ENCODE measurements at places on chromosomes 3 and 15.

- no peak for DNase-seq
Observed at GRCh38 chr3:125143538-125143937, 69.0 kb downstream of the SLC12A8 start.

GRCh38 chr3:35498506-35499210 is 140.7 kb upstream of the ARPP21 start:
- no peak for DNase-seq

DNA sequence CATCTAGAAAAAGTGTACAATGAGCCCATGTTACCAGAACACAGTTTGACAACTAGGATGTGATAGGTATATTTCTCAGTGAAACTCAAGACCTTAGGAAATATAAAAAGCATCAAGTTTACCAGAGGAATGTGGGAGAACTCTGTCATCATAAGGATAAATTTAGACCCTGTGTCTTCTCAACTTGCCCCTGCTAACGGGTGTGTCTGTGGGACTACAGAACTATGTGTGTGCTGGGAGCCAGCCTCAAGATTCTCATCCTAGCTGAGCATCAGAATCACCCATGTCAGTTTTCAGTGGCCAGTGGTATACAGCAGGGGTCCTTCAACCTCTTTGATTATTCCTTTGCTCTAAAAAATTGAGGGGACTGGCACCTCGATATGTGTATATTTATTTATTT is 393.3 kb downstream of the PLCL2 start:
- DNase-seq, result no peak

GRCh38 chr3:181752202-181752671 is 40.5 kb downstream of the SOX2 start:
- DNase-seq, result no peak

- peak; percentile 82 for DNase-seq
Observed at GRCh38 chr15:84749111-84749991, 959 bp downstream of the ZNF592 start.

GRCh38 chr15:41892621-41893421 is 1.0 kb downstream of the SPTBN5 start:
- no peak for DNase-seq

DNA sequence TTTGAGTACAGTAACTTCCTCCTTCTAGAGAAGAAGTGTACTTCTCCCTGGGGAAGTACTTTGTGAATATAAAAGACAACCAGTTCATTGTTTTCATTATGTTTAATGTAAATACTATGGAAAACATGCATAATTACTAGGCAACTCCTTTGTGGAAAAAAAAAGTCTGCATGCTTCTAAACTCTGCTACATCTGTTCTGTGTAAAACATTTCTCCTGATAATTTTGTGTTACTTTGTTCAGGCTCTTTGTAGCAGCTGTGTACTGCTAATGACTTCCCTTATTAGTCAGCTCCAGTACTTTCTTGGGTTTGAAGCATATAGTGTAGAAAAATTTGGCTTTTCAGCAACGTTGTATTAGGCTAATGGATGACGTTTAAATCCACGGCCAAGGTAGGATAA is 111.6 kb downstream of the FEZF2 start:
- DNase-seq, result no peak

GRCh38 chr15:28975766-28976179 is 90.0 kb downstream of the APBA2 start:
- DNase-seq, result peak; percentile 69

- no peak for DNase-seq
Observed at GRCh38 chr3:72009851-72010443, 225.0 kb upstream of the PROK2 start.

- no peak for DNase-seq
Observed at GRCh38 chr3:143380449-143380848, 260.9 kb downstream of the CHST2 start.

DNA sequence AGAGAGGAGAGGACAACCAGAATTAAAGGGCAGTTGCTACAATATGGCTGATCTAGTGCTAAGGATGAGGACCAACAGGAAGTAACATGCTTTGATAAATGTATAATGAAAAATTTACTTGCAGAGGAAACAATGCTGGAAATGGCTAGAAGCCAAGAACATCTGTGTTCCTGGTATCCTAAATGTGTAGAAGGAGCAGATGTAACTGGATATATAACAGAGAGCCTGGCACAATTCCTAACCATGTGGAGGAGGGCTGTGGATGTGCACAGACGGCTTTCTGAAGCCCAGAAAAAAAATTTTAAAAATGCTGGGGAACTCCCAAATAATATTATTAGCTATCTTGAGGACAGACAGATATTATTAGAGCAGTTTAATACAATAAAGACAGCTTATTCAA is 159.4 kb upstream of the GBE1 start:
- no peak for DNase-seq

GRCh38 chr15:65028338-65028737 is 1.1 kb downstream of the MTFMT start:
- no peak for DNase-seq

- DNase-seq, result no peak
Observed at GRCh38 chr3:193897288-193897687, 238.7 kb upstream of the HES1 start.

DNA sequence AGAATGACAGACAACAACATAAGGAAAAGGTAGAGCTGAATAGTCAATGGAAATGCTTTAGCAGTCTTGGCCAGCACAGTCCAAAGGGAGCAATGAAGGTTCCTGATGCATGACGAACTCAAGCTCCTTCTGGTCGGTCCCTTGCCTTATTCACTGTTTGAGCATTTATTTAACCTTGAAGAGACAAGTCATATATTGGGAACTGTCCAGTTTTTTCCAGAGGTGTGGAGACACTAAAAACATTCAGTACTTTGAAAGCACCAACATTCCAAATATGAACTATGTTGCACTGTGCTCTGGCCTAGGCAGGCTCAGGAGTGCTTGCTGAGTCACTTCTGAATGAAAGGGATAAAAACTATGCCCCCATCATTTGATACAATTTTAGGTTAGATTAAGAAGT is 384.8 kb downstream of the MECOM start:
- DNase-seq, result no peak

GRCh38 chr15:39845582-39845981 is 62.9 kb upstream of the FSIP1 start:
- no peak for DNase-seq

- DNase-seq, result no peak
Observed at GRCh38 chr3:19399356-19399755, 251.0 kb downstream of the KCNH8 start.

DNA sequence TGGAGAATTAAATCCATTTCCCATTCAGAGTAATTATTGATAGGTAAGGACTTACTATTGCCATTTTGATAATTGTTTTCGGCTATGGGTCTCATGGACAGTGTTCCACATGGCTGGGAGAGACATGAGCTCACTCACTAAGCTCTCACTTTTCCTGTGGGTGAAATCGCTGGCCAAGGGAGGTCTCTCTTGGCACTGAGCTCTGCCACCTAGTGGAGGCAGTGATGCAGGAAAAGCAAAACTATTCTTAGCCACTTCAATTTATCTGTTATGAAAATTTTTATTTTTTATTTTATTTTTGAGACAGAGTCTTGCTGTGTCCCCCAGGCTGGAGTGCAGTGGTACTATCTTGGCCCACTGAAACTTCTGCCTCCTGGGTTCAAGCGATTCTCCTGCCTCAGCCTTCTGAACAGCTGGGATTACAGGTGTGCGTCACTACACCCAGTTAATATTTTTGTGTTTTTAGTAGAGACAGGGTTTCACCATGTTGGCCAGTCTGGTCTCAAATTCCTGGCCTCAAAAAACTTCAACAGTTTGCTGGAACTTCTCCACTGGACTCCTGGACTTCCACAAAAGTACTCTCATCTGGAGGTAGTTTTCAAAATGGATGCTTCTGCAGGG is 4.7 kb upstream of the RNF13 start:
- peak; percentile 89 for DNase-seq

- DNase-seq, result no peak
Observed at GRCh38 chr3:79255702-79256101, 512.1 kb downstream of the ROBO1 start.

GRCh38 chr3:151393146-151393830 is 8.7 kb upstream of the P2RY12 start:
- DNase-seq, result no peak

GRCh38 chr15:101535170-101535902 is 45.8 kb upstream of the PCSK6 start:
- DNase-seq, result no peak

DNA sequence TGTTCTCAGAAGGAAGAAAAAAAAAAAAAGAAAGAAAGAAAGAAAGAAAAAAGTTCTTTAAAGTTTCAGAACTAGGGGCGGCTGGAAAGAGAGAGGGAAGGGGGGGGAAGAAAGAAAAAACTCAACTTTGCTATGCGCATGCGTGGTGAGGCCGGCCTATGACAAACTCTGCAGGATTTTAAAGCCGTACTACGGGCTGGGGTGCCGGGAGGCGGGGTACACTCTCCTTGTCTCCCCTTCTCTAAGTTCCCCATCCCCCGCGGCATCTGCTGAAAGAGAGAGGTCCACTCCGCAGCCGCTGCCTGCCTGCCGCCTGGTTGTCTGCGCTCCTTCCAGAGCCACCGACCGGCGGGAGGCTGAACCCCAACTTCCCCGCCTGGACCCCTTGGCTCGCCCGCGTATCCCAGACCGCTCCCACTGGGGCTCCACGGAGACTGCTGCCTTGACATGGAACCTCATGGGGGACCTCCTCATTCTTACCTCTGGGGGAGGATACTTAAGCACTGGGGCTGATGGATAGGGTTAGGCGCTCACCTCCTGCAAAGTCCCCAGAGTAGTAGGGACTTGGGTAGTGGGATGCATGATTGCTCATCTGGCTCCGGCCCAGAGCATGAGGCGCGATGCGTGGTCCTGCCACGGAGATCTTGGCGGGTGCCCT is 1.4 kb upstream of the WNT5A start:
- peak; percentile 64 for DNase-seq

DNA sequence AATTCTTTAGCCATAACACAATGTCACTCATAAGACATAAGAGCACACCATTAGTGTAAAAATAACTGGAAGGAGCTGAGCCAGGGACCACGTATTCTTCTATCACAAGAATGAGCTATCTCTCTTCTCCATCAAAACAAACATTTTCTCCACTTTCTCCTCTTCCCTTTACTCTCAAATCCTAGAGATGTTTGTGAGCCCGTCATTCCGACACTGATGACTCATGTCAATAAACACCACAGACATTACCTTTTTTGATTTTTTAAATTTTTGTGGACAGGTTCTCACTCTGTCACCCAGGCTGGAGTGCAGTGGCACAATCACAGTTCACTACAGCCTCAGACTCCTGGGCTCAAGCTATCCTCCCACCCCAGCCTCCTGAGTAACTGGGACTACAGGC is 86.6 kb downstream of the MEX3B start:
- no peak for DNase-seq

GRCh38 chr3:44762170-44762677 is 630 bp downstream of the KIF15 start:
- peak; percentile 44 for DNase-seq

- no peak for DNase-seq
Observed at GRCh38 chr3:161070980-161071663, 34.0 kb downstream of the B3GALNT1 start.

DNA sequence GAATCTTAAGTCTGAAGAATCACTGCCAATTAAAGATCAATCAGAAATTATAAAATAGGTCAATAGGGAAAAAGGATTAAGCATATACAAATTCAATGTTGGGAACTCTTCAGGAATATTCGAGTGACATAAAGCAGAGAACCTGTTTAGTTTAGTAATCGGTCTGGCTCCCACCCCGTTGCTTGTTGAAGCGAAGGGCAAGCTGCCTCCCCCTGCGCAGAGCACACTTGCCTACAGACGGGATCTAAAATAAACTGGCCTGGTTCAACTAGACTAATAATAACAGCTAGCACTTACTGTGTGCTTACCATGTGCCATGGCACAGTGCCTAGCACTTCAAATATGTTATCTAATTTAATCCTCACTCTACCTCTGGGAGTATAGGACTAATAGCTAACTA is 8.6 kb downstream of the SEMA6D start:
- no peak for DNase-seq

GRCh38 chr3:129398803-129399144 is 29.7 kb downstream of the EFCAB12 start:
- DNase-seq, result peak; percentile 40

GRCh38 chr3:158456114-158456513 is 114.9 kb upstream of the MLF1 start:
- DNase-seq, result no peak

- DNase-seq, result no peak
Observed at GRCh38 chr3:6671363-6671762, 189.6 kb upstream of the GRM7 start.

DNA sequence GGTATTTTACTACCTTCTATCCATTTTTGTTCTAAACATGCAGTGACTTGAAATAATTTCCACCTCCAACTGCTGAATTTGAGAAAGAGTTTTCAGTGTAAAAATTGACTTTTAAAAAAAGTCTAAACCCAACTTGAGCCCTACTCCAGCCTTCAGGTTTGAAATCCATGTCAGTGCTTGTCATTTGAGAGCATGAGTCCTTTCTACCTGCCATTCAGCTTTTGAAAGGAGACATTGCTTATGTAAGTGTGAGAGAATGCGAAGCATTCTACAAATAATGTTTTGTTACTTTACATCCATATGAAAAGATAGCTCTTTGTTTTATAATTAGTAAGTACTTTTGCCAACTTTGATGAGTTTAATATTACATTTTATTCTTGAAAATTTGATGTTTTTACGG is 329.2 kb downstream of the PTPRG start:
- DNase-seq, result no peak

- peak; percentile 74 for DNase-seq
Observed at GRCh38 chr3:158794936-158795518, 6.8 kb upstream of the MFSD1 start.

DNA sequence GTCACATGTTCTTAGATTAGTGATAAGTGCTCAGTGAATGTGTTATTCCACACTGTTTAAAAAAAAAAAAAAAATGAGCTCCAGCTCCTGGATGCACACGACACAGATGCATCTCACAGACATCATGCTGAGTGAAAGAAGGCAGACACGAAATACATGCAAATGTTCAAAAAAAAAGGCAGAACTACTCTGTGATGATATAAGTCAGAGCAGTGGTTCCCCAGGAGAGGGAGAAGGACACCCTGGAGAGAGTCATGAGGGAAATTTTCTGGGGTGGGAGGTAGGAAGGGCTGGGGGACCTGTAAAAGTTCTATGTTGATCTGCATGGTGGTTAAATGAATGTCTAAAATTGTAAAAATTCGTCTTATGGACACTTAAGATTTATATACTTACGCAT is 4.3 kb downstream of the CSRNP1 start:
- peak; percentile 87 for DNase-seq

DNA sequence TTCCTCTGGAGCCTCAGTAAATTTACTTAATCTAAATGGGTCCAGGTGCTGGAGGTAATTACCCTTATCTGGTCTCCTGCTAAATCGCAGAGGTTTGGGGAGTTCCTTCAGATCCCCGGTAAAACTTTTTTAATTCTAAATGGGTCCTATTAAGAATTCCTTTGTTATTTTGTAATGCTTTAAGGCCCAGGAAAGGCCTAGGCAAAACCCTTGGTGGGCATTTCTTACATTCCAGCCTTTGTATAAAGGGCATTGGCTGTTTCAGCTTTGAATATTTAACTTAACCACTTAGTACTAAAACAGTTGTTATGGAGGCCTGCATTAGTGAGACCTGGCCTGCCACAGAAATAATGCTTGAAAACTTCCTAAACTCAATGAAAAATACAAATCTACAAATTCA is 14.9 kb upstream of the ZNF662 start:
- DNase-seq, result no peak

GRCh38 chr3:39158148-39158715 is 4.8 kb upstream of the CSRNP1 start:
- no peak for DNase-seq
